Occipital lobe (tissue), 3 donors: ENCODE measurements at places on chromosomes 1 and 21.
A peak's percentile ranks its signal among the peaks of the same experiment; 100 is the strongest.

GRCh38 chr1:75198761-75199160 is 64.6 kb downstream of the LHX8 start:
- DNase-seq: no peak

- DNase-seq: no peak
These were observed 9.3 kb downstream of the SRRM1 start for GRCh38 chr1:24652382-24652781.

DNA sequence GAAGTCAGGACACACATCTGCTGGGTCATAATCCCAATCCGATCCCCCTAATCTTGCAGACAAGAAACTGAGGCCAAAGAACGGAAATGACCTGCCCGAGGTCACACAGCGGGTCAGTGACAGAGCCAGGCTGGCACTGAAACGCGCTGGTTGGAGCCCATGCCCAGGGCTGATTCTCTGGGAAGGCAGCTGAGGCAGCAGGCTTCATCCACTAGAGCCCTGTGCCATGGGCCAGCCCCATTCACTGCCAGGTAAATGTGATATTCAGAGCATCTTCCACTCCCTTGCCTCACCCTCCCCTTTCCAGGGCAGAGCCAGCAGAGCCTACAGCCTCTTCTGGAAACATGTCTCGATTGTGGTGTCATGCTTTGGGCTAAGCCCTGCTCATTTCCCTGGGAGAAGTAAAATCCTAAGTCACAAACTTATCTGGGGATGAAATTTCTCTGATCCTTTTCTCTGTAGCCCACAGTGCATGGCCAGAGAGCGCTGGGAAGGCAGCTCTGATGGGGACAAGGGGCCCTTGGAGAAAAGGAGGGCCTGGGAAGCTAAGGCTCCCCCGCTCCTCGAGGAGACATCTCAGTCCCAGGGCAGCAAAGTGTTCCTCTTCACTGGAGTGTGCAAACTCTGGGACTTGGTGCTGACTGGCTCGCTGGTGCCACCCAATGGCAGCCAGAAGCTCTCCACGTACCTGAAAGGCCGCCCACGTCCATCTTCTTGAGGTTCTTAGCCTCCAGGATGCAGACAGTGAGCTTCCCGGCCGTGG is 110.4 kb downstream of the SYT2 start:
- peak; percentile 43 for DNase-seq

DNA sequence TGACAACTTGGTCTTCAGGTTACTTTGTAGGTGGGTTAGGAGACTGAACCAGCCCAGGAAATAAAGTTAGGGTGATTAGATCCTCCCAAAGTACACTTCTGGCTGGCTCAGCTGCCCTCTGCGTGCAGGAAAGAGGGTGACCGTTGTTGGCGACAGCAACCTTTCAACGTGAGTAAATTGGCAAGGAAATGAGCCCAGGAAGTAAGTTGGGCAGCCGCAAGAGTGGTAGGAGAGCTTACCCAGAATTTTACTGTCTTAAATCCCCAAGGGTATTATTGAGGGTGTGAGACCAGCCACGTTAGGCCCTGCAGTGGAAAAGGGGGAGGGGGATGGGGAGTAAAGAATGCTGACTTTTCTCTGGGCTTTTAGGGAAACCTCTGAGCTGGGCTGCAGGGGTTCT is 1.6 kb downstream of the TENT5C start:
- no peak for DNase-seq

DNA sequence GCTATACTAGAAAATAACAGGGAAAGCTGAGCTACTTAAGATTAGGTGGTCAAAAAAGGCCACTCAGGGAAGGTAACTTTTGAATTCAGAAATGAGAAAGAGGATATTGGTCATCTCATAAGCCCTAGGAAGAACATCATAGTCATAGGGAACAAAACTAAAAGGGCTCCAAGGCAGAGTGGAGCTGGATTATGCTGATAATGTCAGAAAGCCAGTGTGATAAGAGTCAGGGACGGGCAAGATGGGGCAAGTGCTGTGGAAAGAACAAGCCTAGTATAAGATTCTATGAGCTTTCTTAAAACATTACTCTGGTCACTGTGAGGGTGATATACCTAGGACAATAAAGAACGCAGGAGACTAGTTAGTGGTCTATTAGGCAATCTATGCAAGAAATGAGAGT is 106.6 kb downstream of the DUSP10 start:
- DNase-seq: no peak

GRCh38 chr1:160459687-160460086 is 59.3 kb downstream of the VANGL2 start:
- no peak for DNase-seq

GRCh38 chr21:22758478-22758877 is 1760.3 kb downstream of the NCAM2 start:
- DNase-seq: no peak

DNA sequence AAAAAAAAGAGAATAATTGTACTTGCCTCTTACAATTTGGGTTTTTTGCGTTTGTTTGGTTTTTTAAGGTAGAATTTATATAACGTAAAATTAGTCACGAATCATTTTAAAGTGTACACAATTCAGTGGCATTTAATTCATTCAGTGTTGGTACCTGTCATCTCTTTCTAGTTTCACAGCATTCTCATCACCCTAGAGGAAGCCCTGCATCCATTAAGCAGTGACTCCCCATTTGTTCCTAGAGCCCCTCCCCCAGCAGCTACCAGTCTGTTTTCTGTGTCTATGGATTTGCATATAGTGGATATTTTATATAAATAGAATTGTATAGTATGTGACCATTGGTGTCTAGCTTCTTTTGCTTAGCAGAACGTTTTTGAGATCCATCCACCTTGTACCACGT is 233.2 kb upstream of the FMN2 start:
- DNase-seq: no peak

- no peak for DNase-seq
These were observed 14.9 kb downstream of the TMEM35B start for GRCh38 chr1:34970220-34970735.

DNA sequence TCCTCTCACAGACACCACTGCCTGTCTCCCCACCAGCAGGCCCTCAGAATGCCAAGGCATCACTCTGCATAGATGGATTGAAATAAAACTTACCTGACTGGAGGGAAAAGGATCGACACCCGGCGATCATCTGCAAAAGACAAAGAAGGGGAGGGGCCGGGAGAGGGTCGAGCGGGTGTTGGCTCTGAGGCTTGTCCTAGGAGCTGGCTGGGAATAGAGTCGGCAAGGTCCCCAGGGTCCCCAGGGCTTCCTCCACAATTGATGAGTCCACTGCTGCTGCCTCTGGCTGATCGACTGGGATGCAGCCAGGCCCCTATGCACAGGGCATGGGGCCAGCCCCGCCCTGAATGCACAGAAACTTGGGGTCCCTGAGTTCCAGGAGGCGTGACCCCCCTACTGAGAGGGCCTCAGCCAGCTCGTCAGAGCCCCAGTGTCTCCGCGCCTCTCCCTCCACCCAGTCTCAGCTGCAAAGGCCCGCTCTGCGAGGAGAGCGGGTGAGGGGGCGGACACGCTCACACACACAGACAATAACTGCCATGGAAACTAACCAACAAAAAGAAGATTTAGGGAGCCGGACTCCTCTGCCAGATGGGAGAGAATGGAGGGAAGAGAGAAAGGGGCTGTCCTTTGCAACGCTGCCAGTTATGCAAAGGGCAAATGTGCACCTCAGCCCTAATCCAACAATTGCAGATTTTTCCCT is at the start of gene KLHDC8A:
TSS of gene KLHDC8A (minus strand) at position 483 of the 700 bp plus-strand sequence. CDS start 13,318 bp downstream, outside the sequence.
- DNase-seq: no peak

- DNase-seq: no peak
These were observed 7.1 kb upstream of the C1orf159 start for GRCh38 chr1:1122981-1123480.

- no peak for DNase-seq
These were observed 158.9 kb downstream of the PRDM16 start for GRCh38 chr1:3227893-3228292.

DNA sequence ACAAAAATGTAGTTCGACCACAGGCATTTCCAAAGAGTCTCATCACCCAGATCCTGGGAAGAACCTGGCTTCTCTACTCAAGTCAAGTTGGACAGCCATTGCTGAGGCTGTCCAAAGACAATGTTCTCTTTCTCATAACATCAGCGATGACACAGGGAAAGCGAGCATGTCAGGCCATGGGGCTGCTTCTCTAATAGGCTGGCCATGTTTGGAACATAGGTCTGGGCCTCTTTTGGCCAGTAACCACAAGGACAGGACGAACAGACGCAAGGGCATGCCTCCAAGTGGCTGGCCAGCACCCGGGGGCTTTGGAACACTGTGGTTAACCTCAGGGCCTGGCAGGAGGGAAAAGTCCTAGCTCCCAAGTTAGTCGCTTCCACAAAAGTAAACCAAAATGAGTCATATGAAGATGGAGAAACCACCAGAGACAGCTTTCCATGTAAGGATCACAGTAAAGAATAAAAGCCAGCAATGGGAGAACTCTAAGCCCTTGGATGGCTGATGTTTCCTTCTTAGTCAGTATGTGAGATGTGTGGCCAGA is 80.6 kb upstream of the SLC44A3 start:
- DNase-seq: no peak

- DNase-seq: no peak
These were observed 14.3 kb upstream of the S100A11 start for GRCh38 chr1:152050886-152051675.

DNA sequence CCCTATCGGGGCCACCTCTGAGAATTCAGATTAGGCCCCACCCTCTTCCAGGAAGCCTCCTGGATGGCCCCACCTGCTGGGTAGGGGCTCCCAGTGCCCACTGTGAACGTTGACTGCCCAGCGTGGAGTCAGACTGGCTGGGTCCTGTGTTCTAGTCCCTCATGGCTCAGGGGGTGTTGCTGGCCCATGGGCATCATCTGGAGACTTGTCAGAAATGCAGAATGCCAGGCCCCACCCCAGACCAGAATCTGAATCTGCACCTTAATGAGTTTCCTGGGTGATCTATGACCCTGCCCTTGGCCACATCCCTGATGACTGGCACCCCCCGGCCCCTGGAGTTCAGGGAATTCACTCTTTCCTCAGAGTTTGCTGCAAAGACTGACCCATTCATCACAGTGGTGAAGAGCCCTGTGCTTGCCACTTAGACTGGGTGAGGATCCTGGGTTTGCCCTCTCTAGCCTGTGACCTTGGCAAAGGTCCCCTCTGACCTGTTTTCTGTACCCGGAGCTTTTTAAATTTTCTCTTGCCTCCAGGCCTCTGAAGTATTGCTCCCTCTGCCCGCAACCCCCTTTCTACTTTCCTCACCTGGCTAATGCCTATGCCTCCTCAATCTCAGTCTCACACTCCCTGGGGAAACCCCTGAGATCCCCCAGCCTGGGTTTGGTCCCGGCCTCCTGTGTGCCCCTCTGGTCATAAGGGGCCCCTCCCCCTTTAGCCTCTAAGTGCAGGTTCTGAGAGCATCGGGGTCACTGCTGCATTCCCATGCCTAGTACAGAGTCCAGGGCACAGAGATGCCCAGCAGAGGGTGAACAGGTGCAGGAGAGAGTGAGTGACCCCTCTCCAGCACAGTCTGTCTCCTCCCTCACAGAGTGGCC is 184.2 kb downstream of the MATN1 start:
- DNase-seq: no peak

DNA sequence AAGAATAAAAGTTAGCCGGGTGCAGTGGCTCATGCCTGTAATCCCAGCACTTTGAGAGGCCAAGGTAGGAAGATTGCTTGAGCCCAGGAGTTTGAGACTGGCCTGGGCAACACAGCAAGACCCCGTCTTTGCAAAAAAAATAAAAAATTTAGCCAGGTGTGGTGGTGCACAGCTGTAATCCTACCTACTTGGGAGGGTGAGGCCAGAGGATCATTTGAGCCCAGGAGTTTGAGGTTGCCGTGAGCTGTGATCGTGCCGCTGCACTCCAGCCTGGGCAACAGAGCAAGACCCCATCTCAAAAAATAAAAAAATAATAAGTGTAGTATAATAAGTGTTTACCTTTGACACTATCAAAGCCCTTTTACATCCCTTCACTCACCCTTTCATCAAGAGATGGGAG is 5.0 kb downstream of the ACTN2 start:
- no peak for DNase-seq

DNA sequence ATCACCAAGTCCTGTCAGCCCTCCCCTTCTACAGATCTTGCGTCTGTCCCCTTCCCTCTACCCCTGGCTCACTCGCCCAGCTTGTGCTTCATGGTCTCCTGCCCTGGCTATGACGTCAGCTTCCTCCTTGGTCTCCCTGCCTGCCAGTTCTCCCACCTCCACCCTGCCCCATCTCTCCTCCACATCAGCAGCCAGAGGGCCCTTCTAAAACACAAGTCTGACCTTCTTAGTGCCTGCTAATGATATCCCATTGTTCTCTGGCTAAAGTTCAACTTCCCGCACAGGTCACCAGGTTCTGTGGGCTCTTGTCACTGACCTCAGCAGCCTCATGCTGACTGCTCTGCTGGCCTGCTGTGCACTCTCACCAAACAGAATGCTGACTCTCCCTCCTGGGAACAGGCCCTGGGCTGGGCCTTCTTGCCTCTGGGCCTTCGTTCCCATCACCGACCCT is 24.7 kb upstream of the MYCL start:
- DNase-seq: no peak

GRCh38 chr1:185860311-185860710 is 126.1 kb downstream of the HMCN1 start:
- DNase-seq: no peak

- no peak for DNase-seq
These were observed 170.9 kb upstream of the IVNS1ABP start for GRCh38 chr1:185487936-185488335.

DNA sequence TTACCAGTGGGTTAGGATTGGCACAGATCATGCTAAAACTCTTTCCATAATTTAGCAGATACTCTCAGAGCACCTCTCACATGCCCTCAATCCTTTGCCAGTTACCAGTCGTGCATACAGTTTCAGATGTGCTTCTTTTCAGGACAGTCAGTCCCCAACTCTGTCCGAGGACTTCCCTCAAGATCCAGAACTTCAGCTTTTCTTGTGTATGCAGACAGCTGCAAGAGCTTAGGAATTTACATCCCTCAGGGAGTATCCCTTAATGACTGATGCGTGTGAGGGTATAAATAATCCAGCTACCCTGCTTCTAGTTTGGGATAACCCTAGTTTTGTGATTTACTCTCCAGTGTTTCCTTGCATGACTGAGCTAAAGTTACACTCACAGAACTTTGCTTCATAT is 393.0 kb upstream of the PLXNA2 start:
- DNase-seq: no peak
